HT1080 (cell line): ENCODE measurements at places on chromosomes 1 and 21.

- DNase-seq: no peak
These were observed 38.6 kb upstream of the POFUT2 start for GRCh38 chr21:45326169-45326851.

- no peak for DNase-seq
These were observed 71.0 kb downstream of the LMO4 start for GRCh38 chr1:87399701-87400100.

DNA sequence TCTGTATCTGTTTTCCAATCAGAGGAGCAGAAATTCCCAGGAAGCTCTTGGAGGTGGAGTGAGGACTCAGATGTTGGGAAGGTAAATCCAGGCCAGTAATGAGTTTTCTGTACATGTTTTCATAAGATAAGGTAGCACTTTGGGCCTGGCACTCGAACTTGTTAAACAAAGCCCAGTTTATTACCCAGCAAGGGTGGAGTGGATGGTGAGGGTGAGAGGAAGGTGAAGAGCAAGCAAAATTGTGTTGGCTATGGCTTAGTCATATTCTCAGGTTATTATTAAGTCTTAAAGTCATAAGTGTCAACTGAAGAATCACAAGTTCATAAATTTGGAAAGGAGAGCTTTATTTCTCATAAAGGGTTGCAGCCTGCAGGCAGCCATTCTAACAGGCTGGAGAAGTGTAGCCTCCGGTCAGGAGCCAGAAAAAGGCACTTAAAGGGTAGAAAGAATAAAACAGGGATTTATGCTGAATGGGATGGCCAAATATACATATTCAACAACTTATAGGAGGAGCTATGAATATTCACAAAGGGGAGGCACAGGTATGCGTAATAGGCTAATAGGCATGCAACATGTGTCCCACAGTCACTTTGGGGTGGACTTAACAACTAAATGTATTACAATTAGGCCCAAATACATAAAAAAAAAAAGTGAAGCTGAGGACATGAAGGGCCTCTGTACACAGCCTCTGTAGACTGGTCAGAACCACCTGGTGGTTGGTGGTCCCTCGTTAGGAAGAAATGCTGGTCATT, 523.9 kb downstream of the LMO4 start:
- no peak for DNase-seq

DNA sequence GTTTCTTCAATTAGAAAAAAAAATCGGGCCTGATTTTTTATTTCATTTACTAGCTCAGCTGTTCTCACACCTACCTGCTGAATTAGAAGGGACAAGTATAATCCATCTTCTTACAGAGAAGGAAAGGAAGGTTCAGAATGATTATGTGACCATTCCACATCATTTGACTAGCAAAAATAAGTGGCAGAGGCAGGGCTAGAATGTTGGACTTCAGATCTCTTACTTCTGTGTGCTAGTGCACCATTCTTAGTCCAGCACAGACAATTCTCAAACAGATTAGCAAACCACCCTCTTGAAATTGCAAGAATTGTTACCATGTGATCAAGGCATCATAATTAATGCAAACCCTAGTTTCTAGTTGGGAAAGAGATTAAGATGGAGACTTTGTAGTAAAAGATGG, 32.7 kb downstream of the CTH start:
- no peak for DNase-seq

GRCh38 chr1:198929961-198930599, 291.2 kb downstream of the PTPRC start:
- DNase-seq: no peak

- peak; percentile 37 for DNase-seq
These were observed 2.5 kb downstream of the TRNP1 start for GRCh38 chr1:26996024-26996423.

DNA sequence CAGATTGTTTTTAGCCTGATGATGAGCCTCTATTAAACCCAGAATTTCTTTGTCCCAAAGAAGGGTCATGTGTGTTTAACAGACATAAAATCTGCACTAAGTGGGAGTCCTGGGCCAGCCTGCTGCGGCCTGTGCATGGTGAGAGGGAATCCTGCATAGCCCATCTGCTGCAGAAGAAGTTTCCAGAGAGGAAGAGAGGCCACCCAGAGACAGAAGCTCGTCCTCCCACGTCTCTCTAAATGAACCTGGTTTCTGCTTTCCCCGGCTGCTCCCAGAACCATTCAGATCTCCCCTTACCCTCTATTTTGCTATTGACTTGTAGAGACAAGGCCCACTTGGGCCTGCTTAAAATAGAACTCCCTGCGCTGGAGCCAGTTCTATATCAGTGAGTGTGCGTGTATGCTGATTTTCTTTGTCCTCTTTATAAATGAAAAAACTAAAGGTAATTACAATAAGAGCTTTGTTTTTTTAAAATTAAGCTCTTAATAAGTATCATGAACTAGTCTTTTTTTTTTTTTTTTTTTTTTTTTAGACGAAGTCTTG, 142.8 kb upstream of the RAB4A start:
- DNase-seq: no peak

DNA sequence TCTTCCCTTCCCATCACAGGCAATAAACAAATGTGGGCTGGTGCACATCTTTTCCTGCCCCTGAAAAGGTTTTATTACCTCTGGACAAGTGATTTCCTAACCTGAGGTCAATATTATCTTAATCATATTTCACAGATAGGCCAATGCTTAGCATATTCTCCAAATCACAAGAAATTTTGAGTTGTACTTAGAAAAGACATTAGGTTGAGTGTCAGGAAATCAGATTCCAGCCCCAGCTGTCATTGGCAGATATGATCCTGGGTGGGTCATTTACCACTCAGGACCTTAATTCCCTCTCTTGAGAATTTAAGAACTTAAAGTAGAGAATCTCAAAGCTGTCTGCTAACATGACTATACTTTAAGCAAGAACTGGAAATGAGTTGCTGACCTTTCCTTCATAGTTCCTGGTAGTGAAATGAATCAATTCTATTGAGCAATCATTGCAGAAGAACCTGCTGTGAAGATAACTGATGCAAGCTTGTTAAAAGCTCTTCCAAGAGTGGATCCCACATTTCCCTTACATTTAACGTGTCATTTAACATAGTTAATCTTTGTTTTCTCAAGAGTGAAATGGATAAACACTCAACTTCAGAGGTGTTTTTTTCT, 46.4 kb upstream of the CR2 start:
- DNase-seq: no peak

GRCh38 chr1:20830378-20830777, 43.3 kb upstream of the HP1BP3 start:
- no peak for DNase-seq

- no peak for DNase-seq
These were observed 34.5 kb downstream of the EPHX1 start for GRCh38 chr1:225844236-225845061.

DNA sequence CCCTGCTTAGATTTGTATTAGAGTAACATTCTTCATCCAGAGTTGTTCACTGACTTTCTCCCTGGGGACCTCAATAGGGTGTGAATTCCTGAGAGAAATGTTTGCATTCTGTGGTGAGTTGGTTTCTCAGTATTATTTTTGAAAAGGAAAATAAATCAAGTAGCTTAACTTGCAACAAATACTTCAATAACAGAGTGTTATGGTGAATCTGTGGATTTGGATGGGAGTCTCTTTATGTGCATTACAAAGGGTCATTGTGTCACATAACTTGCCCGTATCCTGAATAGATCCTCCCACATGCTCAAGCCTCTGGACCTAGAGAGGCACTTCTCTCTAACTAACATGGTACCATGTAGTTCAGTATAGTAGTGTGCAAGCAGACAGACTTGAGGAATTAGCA, 68.4 kb upstream of the IPO9 start:
- DNase-seq: no peak

GRCh38 chr1:64975127-64975526, 8.8 kb upstream of the JAK1 start:
- no peak for DNase-seq

GRCh38 chr21:45882645-45883044, 98.9 kb upstream of the COL6A1 start:
- DNase-seq: no peak

- no peak for DNase-seq
These were observed 202.5 kb upstream of the LYPLAL1 start for GRCh38 chr1:218971156-218971555.

DNA sequence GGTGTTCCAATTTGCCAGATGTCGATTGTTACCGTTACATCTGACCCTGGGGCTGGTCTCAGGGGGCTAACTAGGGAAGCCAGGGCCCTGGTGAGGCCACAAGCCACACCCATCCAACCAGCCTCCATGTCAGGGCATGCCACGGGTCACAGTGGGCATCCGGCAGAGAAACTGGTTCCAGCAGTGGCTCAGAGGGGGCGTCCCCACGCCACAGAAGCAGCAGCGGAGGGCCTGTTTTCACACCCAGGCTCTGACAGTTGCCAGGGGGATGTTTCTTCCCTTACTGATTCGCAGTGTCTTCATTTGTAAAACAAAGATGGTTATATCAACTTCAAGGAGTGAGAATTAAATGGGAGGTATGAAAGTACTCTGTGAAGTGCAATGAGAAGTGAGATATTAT, 75.0 kb upstream of the COX20 start:
- no peak for DNase-seq

GRCh38 chr1:41498804-41499203, 14.3 kb upstream of the EDN2 start:
- peak; percentile 81 for DNase-seq

DNA sequence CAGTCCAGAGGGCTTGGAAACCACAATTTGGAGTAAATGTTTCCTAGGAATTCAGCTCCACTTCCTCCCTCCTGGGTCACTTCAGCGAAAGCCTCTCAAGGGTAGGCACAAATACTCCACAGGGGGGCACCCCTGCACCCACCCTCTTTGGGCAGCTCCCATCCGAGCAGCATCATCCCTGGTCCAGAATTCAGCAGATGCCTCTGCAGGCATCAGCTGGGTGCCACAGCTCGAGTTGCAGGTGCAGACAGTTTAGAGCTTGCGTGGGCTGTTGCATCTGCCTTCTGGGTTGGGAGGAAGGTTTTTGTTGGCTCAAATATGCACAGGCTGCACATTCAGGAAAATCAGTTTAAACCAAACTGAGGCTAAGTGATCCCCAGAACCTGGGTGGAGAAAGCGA, 25.0 kb downstream of the KANK4 start:
- peak; percentile 19 for DNase-seq

- no peak for DNase-seq
These were observed 194.0 kb downstream of the C1orf94 start for GRCh38 chr1:34370748-34371147.

GRCh38 chr1:166133276-166133841, 33.4 kb downstream of the FAM78B start:
- peak; percentile 37 for DNase-seq

GRCh38 chr1:63087966-63088365, 234.4 kb upstream of the FOXD3 start:
- DNase-seq: no peak

DNA sequence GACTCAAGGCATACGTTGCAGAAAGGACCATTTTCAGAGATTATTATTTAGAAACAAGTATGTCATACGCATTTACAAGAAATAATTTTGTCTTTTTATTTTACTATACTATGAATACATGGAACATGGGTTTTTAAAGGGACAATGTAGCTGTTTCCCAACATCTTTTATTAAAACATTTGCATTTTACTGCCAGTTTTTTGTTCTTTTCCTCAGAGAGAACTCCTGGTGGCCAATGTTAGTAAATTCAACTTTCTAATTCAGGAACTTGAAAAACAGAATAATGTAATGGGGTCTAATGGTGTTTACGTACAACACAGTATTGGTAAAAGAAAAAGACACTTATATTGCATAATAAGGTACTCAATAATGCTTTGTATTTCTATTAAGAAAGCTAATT, 14.9 kb downstream of the PRDM2 start:
- DNase-seq: no peak

DNA sequence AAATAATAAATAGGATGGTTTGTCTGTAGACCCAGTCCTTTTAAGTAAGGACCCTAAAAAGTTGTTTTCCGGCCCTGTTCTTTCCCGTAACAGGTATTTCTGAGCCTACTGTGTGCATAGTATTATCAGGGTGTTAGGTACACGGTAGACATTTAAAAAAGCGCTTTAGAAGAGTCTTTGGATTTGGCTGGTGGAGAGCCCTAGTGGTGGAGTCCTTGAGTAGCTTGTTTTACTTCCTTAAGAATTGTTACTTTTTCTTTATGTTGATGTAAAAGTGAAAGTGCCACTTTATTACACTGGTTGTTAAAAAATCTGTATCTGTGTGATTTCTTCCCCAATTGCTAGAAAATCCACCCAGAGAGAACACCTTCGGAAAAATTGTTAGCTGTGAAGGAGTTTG, 36.8 kb downstream of the SMYD2 start:
- DNase-seq: no peak

DNA sequence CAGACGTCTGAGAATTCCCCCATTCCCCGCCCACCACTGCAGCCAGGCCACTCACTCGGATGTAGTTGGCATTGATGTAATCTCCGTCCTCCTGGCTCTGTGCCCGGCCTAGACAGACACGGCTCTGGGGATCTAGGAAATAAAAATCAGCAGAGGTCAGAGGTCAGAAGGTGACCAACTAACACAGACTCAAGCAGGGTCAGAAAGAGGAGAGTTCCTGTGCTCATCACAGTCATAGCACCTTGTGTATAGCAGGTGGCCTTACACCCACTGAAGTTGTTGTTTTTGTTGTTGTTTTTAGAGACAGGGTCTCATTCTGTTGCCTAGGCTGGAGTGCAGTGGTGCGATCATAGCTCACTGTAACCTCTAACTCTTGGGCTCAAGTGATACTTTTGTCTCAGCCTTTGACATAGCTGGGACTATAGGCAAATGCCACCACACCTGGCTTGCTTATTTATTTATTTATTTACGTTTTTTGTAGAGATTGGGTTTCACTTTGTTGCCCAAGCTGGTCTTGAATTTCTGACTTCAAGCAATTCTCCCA, 4.9 kb downstream of the PTPN7 start:
- peak; percentile 19 for DNase-seq

- DNase-seq: no peak
These were observed 199.7 kb downstream of the GRIK3 start for GRCh38 chr1:36834586-36834985.

GRCh38 chr1:119885903-119886783, 10.2 kb downstream of the ADAM30 start:
- peak; percentile 50 for DNase-seq

DNA sequence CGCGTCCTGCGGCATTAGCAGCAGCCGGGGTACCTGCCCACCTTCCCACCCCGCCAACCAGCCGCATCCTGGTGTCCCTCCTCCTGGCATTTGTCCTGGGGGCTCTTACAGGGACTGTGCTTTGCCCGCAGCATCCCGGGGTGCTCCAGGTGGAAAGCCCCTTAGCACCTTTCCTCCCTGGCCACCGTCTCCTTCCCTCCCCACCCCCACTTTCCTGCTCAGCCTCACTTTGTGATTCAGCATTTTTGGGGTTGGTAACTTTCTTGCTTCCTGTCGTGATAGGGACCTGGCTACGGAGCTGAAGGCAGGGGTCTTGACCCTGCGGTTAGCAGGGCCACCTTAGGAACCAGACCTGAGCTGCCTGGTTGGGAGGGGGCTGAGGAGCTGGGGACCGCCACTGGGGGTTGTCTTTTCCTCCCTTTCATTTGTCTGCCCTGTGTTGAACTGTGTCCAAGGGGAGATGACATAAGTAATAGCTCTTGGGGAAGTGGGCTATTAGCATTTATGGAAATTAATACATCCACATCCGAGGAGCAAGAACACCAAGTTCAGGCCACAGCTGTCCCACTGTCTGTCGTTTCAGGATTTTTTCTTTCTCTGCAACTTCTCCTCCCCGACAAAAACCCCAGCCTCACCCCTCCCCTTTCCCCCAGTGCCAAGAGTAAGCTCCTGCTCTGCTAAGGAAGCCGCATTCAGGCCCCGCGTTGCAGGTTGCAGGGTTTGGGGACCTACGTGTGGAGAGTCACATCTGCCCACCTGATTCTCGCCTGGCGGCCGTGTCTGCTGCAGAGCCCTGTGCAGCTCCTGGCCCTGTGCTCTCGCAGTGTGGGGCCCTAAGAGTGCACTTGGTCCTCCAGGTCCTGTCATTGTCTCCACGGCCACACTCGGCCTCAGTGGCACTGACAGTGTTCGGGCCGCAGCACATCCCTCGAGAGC, 1.6 kb upstream of the NPHP4 start:
- DNase-seq: no peak
